NB4 (cell line): ENCODE measurements at places on chromosomes 7 and 10.

DNA sequence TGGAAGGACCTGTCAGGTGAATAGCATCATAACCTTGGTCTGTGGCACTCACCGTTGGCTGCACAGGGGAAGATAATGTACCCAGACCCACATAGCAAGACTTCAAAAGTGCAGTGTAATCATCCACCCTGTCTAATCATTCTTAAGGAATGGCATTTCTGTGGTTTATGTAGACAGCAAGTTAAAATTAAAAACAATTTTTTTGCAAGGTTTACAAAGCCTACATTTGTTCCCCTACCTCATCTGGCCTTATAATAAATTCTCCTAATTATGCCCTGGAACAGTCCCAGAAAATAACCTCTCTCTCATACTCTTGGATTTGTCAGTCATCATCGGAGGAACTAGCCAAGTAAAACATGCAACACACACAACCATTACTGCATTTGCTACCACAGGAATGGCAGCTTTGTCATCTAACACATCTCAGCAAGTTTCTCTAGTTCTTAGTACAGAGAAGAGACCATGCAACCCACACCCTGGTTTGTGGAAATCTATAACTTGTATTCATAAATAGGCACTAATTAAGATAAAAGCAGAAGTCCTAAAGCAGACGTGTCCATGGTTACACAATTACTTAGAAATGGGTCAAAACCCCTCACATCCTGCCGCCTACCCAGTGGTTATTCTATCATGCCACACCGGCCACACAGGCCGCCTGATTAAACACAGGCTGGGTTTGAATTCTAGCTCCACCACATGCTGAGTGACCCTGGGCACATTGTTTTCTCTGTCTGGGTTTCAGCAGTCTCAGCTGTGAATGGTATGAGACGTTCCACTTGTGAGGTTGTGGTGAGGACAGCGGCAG, 19.1 kb downstream of the ABLIM1 start:
- peak; percentile 84 for DNase-seq

- no peak for DNase-seq
These were observed 26.5 kb upstream of the WNT16 start for GRCh38 chr7:121302214-121302745.

- DNase-seq, result no peak
These were observed 135.7 kb downstream of the DYNC2I1 start for GRCh38 chr7:158991824-158992621.

- no peak for DNase-seq
These were observed 9.3 kb downstream of the NOD1 start for GRCh38 chr7:30469303-30469702.

DNA sequence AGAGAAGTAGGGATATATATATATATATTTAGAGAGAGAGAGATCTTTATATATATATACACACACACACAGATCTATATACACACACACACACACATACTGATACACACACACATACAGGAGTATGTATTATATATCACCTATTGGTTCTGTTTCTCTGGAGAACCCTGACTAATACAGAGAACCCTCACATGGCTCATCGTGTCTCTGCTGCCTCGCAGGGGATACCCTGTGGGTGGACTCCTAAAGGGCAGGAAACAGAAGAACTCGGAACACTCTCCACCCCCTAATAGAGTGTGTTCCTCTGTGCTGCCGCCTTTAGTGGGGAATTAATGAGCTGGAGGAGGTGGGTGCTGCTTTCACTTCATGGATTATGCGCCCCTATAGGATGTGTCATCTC, 86.6 kb downstream of the NPY start:
- no peak for DNase-seq

DNA sequence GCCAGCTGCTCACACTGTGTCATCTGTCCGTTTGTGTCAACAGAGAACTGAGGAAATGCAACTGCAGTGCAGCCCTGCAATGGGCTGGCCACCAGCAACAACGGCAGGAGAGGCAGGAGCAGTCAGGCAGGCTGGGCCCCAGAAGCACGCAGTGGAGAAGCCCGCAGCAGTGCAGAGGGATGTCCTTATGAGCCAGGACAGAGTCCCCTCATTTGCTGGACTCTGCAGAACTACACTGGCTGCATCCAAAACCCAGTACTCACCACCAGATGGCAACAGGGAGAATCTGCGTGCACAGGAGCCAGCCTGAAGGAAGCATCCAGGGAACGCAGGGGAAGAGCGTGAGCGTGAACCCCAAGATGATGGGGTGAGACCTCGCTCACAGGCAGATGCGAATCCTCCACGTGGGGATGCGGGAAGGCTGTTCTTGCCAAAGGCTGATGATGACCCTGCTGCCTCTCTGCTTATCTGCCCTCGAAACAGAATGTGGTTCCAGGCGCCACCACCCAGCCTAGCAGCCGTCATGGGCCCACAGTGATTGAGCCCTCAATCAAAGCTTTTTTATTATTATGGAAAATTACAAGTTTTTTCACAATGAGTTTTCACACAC, 232.1 kb downstream of the PTPRN2 start:
- DNase-seq, result peak; percentile 40
